CD14-positive monocyte (primary cell): ENCODE measurements at places on chromosomes 7 and 10.

GRCh38 chr7:112748381-112748780 lies 41.8 kb downstream of the TMEM168 start:
- no peak for DNase-seq

- no peak for DNase-seq
Observed at GRCh38 chr10:104822088-104822487, 181.0 kb downstream of the SORCS3 start.

DNA sequence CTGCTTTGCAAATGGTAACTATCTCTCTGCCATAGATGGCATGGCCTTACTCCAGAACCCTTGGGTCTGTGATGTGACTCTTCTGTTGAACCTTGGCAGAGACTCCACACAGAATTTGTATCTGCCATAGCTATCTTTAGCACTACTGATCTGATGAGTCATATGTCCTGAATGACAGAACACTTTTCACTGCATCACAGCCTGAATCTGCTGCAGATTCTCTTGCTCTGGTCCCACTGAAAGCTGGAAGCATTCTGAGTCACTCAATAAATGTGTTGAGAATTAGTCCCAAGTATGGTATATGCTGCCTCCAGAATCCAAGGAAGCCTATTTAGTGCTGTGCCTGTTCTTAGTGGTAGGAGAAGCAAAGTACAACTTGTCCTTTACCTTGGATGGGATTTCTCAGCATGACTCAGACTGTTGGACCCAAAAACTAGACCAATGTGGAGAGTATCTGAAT lies 39.5 kb upstream of the ANKRD1 start:
- DNase-seq, result no peak

DNA sequence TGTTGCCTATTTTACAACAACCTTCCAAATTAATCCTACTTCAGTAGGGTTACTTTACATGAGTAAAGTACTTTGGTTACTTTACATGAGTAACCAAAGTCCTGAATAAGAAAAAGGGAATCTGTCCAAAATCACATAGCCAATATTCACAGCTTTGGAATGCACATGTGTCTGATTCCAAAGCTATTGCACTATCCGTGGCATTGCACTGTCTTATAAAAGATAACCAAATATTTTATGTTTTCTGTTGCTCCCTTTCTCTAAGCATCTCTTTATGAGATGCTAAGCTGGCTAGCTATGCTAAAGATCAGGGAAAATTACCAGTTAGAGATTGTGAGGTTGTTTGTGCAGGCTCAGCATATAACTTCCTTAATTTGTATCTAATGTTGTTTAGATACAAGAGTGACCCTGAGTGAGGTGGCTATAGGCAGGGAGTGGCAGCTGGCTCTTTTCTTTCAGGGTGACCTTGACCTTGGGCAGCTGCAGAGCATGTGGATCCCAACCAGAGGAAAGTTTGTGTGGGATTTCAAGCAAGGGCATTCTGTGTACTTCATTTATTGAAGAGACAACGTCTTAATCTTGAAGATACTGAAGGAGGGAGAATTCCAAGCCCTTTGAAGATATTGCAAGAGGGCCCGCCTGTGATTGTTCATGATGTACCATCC lies 366.1 kb upstream of the ANKRD30A start:
- DNase-seq, result no peak
